ENCODE measurements at places on chromosomes 6 and 20. TPM values are rescaled to one million over a fixed set of nuclear protein-coding genes. Genes with fewer than 3 reads are reported as not detected.

The CALHM4 gene
- total RNA-seq, result not detected

The TRIM40 gene
- not detected for total RNA-seq

The GPX6 gene
- total RNA-seq, result not detected

The DOK5 gene
- total RNA-seq, result not detected

The NEU1 gene
- 18.3 TPM for total RNA-seq

The NFATC2 gene
- 41.2 TPM for total RNA-seq

The SLC22A7 gene
- not detected for total RNA-seq

The HSPA12B gene
- total RNA-seq, result not detected

The EBF4 gene
- total RNA-seq, result 1.6 TPM

The RAET1G gene
- not detected for total RNA-seq

The NHLRC1 gene
- total RNA-seq, result 0.88 TPM

The NOTCH4 gene
- 4.0 TPM for total RNA-seq

The PREP gene
- 31.3 TPM for total RNA-seq

The GGTLC1 gene
- not detected for total RNA-seq

The TFAP2C gene
- total RNA-seq, result not detected

The RAMACL gene
- total RNA-seq, result 2.3 TPM

The SLC16A10 gene
- 0.02 TPM for total RNA-seq

The RNF8 gene
- 18.7 TPM for total RNA-seq

The HMGCLL1 gene
- total RNA-seq, result not detected

The ECT2L gene
- total RNA-seq, result not detected

The KHDRBS2 gene
- total RNA-seq, result 5.5 TPM

The B3GAT2 gene
- total RNA-seq, result not detected

The DAAM2 gene
- total RNA-seq, result not detected

The C6orf132 gene
- total RNA-seq, result not detected

The OPRM1 gene
- not detected for total RNA-seq

The IPCEF1 gene
- total RNA-seq, result 1.8 TPM

The CCN5 gene
- total RNA-seq, result not detected

The AVP gene
- not detected for total RNA-seq

The GNMT gene
- total RNA-seq, result 2.3 TPM

The ELOVL4 gene
- total RNA-seq, result not detected

The SPTLC3 gene
- total RNA-seq, result not detected

The PDYN gene
- not detected for total RNA-seq

The CNKSR3 gene
- total RNA-seq, result not detected

The TINAG gene
- total RNA-seq, result not detected

The DSTN gene
- 14.4 TPM for total RNA-seq

The CCN2 gene
- 0.27 TPM for total RNA-seq

The PSORS1C1 gene
- 0.49 TPM for total RNA-seq

The HFE gene
- total RNA-seq, result 1.1 TPM

The CPNE1 gene
- total RNA-seq, result 234 TPM

The EFCAB8 gene
- 0.71 TPM for total RNA-seq

The ABHD16B gene
- not detected for total RNA-seq

The MAP1LC3A gene
- total RNA-seq, result 1.6 TPM

The MAPK13 gene
- total RNA-seq, result 22.7 TPM

The MYL9 gene
- total RNA-seq, result 8.0 TPM

The CRISP3 gene
- not detected for total RNA-seq
